Fibroblast of lung (primary cell): ENCODE measurements at places on chromosomes 13 and 19. TPM values are rescaled to one million over a fixed set of nuclear protein-coding genes. Genes with fewer than 3 reads are reported as not detected.
A peak's percentile ranks its signal among the peaks of the same experiment; 100 is the strongest.

- DNase-seq: peak; percentile 32
Measured at GRCh38 chr13:24650161-24650560, 30.0 kb upstream of the ATP12A start.

DNA sequence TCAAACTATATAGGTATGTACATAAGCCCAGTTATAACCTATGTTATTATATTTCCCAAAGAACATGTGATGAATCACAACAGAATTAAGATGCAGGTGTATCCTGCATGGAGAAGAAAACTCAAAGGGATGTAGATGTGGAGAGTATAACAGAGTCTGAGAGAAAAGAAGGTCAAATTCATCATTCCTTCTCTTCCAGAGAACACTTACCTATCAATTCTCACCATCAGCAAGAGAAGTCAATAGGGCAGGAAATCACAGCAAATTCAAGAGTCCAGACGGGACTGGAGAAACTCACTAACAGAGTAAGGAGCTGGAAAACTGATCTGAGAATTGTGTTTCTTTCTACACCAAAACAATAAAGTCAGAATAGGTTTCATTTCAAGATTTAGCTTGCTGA, 28.4 kb downstream of the DIAPH3 start:
- DNase-seq: no peak

DNA sequence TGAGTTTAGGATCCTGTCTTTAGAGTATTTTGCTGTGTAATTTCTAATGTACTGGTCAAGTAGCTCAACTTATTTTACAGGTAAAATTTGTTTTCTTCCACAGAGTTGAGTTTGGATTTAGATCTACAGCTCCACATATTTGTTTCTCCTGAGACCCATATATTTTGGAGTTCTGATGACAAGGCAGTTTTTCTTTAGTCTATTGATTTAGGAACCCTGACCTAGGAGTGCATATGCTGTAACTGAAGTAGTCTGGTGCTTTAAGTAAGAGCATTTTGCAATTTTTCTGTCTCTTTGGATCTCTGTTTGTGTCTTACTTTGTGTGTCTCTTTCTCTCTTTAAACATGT, 19.5 kb upstream of the SPRY2 start:
- DNase-seq: no peak

DNA sequence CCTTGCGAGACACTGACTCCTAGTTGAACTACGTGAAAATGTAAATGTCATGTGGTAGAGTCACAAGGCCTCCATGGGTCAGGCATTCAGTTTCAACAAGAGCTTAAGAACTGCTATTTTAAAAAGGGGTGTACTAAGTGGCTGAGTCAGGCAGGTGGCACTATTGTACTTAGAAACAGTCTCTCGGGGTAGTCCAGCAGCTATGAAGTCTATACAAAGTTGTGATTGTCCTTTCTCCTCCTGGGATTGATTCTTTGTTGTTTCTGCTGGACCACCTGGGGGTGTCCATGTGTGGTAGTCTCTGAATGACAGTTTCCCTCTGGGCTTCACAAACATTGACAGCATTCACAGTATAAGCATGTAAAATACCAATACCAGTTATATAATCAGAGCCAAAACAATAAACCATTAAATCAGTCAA, 33.0 kb downstream of the UGGT2 start:
- peak; percentile 64 for DNase-seq

GRCh38 chr13:111668451-111668850, 348.0 kb downstream of the TEX29 start:
- no peak for DNase-seq

GRCh38 chr19:51524666-51525264, 6.7 kb downstream of the SIGLEC6 start:
- no peak for DNase-seq

DNA sequence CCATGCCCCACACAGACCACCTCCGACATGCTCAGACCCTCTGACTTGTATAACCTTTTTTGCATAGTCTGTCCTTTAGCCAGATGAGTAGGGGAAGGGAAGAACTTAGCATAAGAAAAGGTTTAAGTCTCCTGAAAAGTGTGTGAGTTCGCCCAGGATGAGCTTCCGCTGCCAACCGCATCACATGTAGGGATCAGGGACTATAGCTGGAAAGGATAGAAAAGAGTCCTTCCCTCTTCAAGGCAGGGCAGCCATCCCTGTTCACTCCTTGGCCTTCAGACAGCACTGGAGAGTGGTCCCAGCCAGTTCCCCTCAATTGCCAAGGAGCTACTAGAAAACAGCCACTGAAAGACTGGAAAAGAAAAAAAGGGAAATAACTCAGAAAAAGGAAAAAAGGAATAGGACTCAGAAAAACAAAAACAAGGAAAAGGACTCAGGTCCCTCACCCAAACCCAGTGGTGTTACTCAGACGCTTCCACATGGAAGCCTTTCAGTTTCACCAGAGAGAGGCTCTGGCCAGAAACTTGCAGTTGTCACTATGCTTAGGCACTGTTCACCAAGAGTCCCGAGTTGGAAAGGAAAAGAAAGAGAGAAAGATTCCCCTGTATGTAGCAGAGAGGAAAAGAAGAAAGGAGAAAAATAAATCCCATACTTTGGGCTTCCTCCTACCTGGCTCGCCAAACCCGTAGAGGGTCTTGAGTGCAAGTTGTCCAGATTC, 5.6 kb upstream of the TM9SF2 start:
- no peak for DNase-seq

DNA sequence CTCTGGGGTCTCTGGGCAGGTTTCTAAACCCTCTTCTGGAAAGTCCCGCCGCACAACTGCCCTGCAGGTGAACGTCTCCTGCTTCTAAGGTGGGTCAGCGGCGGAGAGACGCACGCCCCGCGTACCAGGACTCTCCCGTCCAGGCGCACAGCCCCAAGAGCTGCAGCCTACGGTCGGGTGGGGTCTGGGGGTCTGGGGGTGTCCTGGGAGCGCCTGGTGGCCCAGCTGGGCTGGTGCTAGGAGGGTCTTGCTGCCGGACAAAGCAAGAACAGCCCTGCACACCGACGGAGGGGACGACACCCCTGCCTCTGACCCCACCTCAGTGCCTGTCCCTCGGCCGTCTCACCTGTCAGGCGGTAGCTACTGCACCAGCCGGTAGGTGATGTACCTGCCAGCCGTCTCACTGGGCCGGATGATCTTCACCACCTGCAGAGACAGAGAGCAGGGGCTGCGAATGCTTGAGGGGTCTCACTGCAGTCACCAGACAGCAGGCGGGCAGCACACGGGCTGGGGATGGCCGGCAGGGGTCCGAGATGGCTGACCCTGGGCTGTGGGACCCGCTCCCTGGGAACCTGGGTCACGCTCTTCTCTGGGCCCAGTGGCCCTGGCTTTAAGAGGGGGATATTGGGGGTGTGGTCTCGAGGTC, 5.9 kb downstream of the POLR2E start:
- DNase-seq: no peak

DNA sequence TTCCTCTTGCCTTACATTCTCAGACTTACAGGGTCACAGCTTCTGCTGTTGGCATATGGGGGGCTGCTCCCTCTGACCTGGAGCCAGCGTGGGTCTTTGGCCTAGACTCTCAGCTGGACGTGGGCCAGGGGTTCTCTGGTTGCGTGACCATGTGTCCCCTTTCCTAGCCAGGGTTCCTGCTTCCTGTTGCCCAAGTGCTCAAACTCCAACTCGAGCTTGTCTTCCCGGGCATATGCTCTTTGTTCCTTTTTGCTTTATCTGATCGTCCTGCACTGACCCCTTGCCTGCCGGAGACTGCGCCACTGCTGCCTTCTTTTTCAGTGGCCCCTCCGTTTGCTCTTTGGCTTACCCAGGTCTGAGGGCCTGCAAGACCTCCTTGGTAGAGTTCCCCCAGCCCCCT, 25.3 kb upstream of the GPR183 start:
- DNase-seq: no peak

DNA sequence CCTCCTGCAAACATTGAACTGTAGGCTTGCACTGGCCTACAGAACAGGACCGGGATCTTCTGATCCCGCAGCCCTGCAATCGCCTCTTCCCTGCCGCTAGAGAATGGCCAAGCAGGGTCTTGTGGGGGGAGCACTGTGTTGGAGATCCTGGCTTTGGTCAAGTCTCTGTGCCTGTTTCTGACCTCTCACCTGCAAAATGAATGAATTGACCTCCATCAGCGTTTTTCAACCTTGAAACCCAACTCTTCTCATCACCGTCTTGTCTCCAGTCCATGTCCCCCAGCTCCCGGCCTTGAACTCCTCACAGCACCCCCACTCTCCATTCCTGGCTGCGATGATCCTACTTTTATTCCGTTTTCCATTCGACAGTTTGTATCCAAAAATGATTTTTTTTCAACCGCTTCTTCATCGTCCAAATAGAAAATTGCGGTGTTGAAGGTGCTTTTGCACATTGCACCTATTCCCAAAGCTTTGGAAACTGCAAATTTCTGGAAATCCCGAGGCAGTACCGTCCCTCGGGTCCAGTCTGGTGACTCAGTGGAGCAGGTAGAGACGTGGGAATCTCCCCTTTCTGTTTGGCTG, 2.0 kb downstream of the MYO9B start:
- DNase-seq: no peak

GRCh38 chr19:3589439-3589838, 4.2 kb downstream of the GIPC3 start:
- no peak for DNase-seq

- DNase-seq: no peak
Measured at GRCh38 chr19:33703438-33703750, 81.6 kb downstream of the CHST8 start.

DNA sequence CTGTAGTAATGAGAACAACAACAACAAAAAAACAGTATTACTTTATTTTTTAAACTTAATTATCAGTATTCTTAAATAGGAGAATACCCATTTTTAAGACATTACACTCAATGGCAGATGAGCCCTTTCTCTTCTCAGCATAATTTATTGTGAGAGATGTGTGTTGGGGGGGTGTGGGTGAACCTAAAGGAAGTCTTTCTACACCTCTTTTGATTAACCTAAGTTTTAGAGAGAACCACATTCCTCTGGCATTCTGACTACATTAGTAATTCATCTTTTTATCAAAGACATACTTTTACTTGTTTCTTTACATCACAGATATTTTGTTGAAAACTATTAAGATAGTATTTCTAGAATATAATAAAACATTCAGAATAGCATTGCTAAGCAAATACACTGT, 890.9 kb downstream of the PCDH9 start:
- DNase-seq: peak; percentile 11

- DNase-seq: no peak
Measured at GRCh38 chr13:37039896-37040295, 19.6 kb downstream of the SUPT20H start.

- DNase-seq: no peak
Measured at GRCh38 chr19:1883784-1884183, 1.5 kb downstream of the ABHD17A start.

DNA sequence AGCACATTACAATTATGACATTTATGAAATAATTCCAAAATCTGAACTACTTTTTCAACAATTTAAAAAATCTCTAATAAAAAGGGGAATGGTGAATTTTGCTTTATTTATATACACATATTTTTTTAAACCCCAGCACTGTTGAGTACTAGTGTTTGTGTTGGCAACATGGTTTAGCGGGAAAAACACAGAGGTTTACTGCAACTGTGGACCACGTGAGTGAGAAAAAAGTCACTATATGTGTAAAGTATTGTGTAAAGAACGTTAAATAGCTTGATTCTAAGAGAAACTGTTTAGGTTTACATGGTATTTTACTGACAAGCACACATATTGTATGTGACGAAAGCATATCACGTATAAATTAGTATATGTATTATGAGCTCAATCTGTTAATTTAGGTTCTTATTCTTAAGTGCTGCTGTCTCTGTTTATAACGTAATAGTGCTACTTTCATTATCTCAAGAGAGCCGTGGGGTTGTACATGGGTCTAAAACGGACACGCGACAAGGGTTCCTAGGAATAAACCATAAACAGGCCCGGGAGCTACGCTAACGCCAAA, 617 bp downstream of the SKA3 start:
- peak; percentile 48 for DNase-seq

- no peak for DNase-seq
Measured at GRCh38 chr13:99970651-99971575, 654 bp downstream of the ZIC5 start.

DNA sequence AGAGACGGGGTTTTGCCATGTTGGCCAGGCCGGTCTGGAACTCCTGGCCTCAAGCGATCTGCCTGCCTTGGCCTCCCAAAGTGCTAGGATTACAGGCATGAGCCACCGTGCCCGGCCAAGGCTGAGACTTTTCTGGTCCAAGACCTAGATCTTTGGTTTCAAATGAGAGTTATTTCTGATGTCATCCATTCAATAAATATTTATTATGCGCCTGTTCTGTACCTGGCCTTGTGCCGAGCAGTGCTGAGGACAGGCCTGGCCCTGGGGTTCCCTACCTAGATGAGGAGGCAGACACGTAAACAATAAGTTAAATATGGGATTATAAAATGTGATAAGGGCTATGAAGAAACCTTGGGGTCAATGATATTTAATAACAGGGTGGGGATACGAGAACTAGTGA, 4.5 kb downstream of the RELB start:
- no peak for DNase-seq

DNA sequence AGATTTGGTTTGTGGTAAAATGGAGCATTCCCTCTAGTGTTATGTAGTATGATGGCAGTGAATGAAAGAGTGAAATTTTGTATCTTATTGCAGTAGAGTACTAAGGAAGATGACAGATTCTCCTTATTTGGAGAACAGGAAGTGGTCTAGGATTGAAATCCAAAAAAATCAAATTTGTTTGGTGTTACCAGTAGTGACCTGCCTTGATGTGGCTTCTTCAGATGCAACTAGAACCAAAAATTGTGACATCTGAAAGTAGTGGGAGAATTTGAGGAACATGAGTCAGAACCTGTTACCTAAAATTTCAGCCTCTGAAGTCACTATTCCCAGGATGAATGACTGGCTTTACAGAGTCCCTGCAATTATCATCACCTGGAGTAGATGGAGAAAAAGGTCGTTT, 165.9 kb downstream of the KLF5 start:
- DNase-seq: peak; percentile 72

- DNase-seq: peak; percentile 90
Measured at GRCh38 chr19:53977991-53978731, 13.3 kb upstream of the CACNG6 start.

GRCh38 chr19:39411081-39411831, 1.2 kb upstream of the PLEKHG2 start:
- peak; percentile 36 for DNase-seq

GRCh38 chr13:34254366-34254765, 436.4 kb downstream of the RFC3 start:
- DNase-seq: no peak

DNA sequence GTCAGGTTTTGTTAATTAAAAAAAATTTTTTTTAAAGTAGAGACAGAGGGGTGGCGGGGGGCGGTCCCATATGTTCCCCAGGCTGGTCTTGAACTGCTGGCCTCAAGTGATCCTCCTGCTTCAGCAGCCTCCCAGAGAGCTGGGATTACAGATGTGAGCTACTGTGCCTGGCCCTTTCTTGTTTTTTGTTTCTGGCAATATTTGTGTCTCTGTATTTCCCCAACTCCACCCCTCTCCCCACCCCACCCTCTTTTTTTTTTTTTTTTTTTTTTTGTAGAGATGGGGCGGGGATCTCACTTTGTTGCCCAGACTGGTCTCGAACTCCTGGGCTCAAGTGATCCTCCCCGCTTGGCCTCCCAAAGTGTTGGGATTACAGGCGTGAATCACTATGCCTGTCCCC, 600 bp upstream of the CAPN12 start:
- DNase-seq: no peak

EEF1AKMT1 gene
- polyA plus RNA-seq: 17.7 and 18.0 TPM in 2 replicates

PDE4C gene
- polyA plus RNA-seq: 0.09 and 0.35 TPM in 2 replicates

TUBA3C gene
- not detected in 2 replicates for polyA plus RNA-seq
